Astrocyte of the spinal cord (primary cell): ENCODE measurements at places on chromosomes 13 and 19.

DNA sequence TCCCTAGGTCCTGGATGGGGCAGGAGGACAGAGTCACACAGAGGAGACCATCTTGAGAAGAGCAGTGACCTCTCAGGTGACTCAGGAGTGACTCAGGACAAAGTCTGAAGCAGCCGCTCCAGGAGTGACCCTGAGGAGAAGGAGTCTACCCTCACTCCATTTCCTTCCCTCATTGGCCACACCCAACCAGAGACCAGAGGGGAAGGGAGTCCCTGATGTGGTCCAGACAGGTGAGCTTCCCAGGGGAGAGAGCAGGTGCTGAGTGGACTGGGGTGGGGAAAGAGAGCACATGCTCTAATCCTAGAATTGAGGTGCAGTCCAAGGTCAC, 75.5 kb upstream of the MEDAG start:
- no peak for DNase-seq

GRCh38 chr19:43735957-43736356, 18.8 kb downstream of the SMG9 start:
- DNase-seq: peak; percentile 45

DNA sequence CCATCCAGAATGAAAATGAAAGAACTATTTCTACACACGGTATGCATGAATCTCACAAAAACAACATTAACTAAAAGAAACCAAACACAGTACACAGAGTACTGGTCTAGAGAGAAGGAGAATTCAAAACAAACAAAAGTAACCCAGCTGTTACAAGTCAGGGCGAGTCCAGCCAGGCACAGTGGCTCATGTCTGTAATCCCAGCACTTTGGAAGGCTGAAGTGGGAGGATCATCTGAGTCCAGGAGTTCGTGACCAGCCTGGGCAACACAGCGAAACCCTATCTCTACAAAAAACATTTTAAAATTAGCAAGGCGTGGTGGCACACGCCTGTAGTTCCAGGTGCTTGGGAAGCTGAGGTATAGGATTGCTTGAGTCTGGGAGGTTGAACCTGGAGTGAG, 1.7 kb upstream of the PSMC4 start:
- DNase-seq: peak; percentile 31

DNA sequence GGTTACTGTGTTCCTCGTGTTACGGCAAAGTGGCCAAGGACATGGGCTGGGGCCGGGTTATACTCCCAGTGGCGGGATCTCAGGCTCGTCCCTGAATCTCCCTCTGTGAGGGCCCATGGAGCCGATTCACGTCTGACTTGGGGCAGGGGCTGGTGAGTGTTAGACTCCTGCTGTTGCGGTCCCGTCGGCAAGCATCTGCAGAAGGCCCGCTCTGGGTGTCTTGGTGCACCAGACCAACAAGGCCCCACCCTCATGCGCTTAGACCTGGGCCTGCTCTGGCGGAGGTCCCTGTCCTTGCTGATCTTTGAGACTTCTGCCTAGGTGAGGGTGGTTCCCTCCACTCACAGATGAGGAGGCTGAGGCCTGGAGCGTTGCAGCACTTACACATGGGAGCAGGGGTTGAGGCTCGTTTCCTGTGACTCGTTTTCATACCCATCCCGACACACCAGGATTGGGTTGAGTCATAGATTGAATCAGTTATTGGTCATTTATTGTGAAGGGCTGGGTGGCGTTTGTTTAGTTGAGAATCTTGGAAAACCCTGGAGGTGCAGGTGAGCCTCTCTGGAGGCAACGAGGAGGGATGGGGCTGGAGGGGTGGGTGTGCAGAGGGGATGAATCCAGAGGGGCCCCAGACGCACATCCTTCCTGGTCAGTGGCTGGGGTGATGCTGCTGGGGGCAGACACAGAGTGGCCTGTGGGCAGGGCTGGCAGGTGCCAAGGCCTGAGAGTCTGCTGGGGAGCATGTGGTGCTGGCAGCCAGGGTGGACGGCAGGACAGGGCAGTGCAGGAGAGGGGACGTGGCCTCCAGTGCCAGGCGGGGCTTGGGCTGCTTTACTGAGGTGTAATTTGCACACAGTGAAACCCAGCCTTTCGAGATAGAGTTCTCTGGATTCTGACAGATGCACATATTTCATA, 4.6 kb downstream of the EPN1 start:
- no peak for DNase-seq

- no peak for DNase-seq
These were observed 4.5 kb upstream of the ZNF175 start for GRCh38 chr19:51566489-51567100.

- no peak for DNase-seq
These were observed 2.4 kb upstream of the CATSPERG start for GRCh38 chr19:38333245-38333644.

GRCh38 chr19:45645068-45645630, 6.0 kb upstream of the EML2 start:
- no peak for DNase-seq

DNA sequence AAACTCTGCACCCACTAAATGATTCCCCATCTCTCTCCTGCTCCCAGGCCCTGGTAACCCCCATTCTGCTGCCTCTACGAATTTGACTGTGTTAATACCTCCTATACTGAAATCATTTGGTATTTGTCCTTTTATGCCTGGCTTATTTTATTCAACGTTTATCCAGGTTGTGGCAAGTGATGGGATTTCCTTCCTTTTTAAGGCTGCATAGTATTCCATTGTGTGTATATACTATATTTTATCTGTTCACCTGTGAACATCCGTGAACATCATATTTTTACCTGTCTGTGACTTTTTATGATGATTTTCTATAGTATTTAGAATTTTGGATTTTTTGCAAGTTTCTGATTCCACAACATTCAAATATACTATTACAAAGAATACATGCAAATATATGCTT, 13.9 kb upstream of the CEBPG start:
- no peak for DNase-seq

- no peak for DNase-seq
These were observed 216.5 kb downstream of the DCLK1 start for GRCh38 chr13:35914662-35915061.

GRCh38 chr19:18167975-18168645, 5.5 kb upstream of the IFI30 start:
- DNase-seq: no peak

DNA sequence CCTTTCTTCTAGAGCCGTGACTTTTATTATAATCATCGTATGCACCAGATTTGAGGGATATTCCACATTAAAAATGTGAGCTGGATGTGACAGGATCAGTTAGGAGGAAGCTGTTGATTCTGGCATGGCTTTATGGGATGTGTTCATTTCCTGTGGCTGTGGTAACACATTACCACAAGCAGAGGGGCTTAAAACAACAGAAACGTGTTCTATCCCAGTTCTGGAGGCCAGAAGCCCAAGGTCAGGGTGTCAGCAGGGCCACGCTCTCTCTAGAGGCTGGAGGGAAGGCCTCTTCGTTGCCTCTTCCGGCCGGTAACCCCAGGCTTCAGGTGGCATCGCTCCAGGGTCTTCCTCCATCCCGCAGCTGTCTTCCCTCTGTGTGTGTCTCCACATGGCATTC, 14.5 kb downstream of the MED25 start:
- no peak for DNase-seq

GRCh38 chr13:25001476-25002206, 94.3 kb upstream of the PABPC3 start:
- DNase-seq: no peak

DNA sequence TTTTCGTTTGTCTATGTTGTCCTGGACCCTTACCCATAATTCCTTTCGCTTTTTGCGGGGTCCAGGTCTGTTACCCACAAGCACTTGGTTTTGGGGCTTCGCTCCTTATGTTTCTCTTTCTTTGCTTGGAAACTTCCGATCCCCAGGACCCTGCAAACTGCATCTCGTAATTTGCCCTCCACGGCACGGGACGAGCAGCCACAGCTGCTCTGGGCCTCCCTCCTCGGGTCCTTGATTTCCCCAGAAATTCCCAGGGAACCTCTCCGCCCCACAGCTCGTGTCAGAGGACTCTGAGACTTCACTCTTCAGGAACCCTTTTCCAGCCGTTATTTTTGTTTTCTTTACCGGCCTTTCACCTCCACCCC, 599 bp downstream of the SNRNP70 start:
- DNase-seq: no peak

DNA sequence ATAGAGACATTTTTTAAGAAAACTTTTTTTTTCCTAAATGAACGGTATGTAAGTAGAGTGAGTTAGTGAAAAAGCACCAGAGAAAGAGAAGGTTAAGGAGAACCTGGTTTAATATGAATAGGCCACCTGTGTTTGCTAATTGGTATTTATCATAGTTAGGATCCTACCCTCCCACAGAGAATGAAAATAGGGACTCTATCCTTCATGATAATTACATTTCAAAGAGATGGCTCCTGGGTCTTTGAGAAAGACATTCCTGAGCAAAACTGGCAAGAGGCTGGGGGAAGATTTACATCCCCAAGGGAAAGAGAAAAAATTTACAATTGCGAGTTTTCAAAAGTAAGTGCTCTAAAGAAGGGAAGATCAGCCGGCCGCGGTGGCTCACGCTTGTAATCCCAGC, 1284.5 kb downstream of the SLITRK1 start:
- no peak for DNase-seq

DNA sequence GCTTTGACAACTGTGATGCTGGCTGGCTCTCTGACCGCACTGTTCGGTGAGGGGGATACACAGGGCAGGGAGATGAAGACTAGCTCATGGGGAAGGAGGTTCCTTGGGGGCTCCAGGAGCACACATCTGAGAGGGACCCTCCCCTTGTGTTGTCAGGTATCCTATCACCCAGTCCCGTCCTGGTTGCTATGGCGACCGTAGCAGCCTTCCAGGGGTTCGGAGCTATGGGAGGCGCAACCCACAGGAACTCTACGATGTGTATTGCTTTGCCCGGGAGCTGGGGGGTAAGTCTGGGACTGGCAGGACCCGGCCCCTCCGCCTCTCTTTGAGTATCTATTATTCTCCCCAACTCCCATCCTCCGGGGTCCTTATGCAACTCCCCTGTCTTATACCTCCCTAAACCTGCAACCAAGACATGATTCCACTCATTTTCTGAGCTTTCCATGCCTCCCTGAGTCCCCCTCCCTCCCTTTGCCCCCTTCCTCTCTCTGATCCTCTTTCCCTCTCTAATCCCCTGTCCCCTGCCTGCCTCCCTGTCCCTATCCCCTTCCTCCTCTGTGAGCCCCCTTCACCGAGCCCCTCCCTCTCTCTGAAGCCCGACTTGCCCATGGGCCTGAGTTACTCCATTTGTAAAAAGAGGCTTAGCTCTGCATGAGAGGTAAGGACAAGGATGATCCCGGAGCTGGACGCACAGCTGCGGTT, 12.5 kb downstream of the NCAN start:
- no peak for DNase-seq

DNA sequence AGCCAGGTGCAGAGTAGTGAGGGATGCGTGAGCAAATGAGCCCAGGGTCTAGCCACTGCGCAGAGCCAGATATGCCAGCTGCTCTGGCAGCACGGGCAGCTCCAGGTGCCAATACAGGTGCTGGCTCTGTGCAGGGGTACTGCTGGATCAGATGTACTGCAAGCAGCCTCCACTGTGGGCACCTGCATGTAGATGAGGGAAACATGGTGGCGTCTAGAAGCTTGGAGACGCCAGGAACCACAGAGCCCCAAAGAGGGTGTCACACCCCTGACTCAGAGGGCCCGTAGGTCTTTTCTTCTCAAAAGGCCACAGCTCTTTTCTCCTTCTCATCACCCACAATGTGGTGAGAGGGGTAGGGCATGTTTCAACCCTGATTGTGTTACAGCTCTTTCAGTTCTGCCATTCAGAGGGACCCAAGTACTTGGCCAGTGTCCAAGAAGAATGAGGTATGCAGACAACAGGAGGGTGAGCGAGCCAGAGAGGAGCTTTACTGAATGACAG, 244.4 kb upstream of the SLITRK1 start:
- no peak for DNase-seq
